ENCODE measurements at places on chromosomes 2 and 18. TPM values are rescaled to one million over a fixed set of nuclear protein-coding genes. Genes with fewer than 3 reads are reported as not detected.

TEX44 gene
- total RNA-seq, result not detected

CYP26B1 gene
- total RNA-seq, result 1.0 TPM

DNA sequence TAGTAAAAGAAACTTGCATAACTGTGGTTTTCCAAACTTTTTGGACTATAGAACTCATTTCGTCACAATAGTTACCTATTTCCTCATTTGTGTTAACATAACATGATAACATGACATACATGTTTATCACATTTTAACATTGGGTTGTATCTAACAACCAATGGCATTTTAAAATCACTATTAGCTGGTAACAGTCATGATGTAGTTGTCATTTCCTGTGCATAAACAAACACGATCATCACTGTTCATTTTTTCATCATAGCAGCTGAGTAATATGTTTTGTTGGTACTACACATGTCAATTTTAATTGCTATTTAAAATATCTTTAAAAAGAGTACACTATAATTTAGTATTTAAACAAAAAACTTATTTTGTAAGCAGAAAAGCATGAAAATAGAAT, 402.4 kb downstream of the SATB2 start:
- no peak for DNase-seq

DNA sequence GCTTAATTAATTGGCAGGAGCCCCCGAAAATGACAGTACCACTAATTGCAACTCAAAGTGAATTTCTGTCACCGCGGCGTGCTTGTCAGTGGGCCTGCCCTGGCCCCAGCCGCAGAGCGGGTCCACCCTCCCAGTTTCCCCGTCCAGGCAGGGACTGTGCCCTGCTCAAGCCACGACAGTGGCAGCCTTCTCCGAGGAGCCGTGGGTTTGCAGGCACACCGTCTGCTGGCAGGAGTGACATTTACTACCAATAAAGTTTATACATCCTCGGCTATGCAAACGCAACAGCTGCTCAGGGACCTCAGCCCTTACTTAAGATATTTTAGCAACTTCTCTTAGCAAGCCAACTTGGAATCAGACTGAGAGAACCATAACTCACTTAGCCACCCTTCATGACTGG, 112.7 kb downstream of the GBX2 start:
- DNase-seq, result no peak

DNA sequence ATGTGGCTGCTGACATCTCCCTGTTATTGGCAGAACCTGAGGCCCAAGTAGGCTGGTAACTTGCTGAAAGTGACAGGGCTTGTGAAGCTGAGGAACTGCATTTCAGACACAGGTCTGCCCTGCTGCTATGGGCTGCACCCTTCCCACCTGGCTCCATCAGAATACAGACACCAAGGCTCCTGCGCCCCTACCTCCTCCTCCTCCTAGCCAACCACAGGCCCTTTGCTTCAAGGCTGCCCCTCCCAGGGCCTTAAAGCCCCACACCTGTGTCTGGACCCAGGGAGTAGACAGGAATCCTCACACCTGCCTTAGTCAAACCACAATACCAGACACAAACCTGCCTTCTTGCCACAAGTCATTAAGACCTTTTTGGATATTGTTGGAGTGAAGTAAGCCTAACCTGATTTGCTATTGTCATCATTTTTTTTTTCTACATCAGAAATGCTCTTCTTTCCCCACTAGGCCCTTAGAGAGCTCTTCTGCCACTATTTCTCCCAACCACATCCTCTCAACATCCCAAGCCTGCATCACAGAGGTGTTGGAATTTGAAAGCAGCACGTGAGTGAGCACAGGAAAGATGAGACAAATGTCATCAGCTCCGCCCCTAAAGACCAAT, 489.7 kb downstream of the EIPR1 start:
- DNase-seq, result no peak

- DNase-seq, result no peak
These were observed 97.1 kb upstream of the PXDN start for GRCh38 chr2:1841461-1841860.

DNA sequence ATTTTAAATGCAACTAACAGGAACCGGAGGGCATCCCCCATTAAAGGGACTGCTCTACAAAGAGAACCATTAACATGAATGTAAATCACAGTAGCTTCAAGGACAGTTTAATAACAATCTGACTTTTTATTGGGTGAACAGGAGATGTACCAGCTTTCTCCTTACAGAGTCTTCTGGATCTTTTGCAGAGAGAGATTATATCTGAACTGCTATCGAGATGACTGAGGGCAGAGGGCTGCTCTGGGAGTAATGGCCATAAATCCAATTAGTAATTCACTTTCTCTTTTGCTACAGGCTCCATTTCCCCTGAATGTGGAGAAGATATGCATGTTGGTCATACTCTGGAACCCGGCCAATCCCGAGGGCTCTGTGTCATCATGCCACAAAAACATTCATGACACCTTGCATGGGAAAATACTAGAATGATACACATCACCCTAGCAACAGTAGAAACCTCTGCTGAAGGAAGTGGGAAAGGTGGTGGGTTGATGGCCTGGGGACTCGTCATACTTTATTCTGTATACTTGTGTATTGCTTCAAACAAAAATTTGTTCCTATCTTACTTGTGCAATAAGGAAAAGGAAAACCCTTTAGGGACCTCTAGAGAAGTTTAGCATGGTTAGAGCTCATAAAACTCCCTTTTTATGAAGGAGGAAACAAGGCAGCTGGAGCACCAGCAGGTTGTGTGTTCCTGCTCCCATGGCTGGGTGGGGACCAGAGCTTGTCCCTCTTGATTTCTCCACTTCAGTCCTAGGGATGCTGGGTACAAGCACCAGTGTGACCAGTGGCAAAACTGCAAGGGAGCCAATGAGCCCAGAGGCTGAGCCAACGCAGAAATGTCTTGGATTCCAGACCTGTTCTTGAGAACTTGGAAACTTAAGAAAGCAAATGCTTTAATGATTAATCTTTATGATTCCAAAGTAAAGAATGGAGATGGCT, 26.0 kb downstream of the CTAGE1 start:
- peak; percentile 78 for DNase-seq

DNA sequence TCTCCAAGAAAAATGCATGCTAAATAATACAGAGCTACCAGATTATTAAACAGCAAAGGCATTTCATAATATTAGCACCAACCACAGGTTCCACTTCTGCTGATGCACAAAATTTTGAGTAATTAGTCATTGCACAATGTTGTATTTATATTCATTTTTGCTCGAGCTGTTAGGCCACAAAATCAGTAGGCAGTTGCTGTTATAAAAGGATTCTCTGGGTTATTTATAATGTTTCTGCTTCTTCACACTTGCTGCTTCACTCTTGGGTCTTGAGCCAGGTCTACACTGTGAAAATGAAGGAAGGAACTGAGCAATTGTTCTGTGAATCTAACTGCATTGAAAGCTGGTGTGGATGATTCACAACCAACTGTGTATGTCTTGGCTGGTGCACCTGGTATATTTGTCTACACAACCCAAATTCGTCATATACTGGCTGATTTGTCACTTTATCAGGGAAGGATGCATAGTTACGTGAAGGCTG, 38.3 kb downstream of the MRPL33 start:
- DNase-seq, result no peak

GRCh38 chr2:210461401-210461800, 15.2 kb downstream of the LANCL1 start:
- no peak for DNase-seq

GRCh38 chr2:79910643-79911042, 393.9 kb downstream of the LRRTM1 start:
- DNase-seq, result no peak

- DNase-seq, result no peak
These were observed 176.4 kb upstream of the ID2 start for GRCh38 chr2:8505311-8505920.

GRCh38 chr2:15955232-15955988, 15.1 kb downstream of the MYCN start:
- no peak for DNase-seq

GRCh38 chr2:55899881-55900280, 23.7 kb downstream of the EFEMP1 start:
- no peak for DNase-seq

- DNase-seq, result no peak
These were observed 184.8 kb upstream of the CRIM1 start for GRCh38 chr2:36170805-36171204.

DNA sequence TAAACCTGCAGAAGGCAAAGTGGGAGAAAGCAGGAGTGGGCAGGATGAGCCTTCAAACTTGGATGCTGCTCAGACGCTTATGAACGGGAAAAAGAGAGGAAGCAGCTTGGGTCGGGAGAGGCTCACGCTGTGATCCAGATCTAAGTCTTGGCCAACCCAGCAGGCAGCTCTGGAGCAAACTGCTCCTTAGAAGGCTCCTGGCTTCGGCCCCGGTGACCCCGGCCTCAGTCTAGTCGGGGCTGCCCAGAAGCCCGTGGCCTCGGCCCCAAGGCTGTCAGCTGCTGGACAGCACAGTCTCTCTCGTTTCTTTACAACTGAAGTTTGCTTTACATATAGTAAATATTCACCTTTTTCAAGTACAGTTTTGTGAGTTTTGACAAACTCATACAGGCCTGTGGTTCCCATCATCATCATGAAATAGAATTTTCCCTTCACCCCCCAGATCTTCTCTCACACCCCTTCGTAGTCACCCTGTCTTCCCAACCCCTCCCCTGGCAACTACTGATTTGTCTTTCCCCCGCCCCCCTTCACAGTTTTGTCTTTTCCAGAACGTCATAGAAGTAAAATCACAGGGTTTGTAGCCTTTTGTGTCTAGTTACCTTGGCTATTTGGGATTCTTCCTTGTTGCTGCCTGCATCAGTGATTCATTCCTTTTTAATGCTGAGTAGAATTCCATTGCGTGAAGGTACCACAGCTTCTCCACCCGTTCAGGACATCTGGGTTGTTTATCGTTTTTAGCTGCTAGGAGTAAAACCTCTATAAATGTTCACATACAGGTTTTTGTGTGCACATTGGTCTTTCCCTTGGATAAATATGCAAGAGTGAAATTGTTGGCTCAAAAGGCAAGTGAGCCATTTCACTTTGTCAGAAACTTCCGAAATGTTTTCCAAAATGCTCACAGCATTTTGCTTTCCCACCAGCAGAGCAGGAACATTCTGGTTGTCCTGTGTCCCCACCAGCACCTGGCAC, 35.1 kb downstream of the MYO7B start:
- DNase-seq, result no peak

DNA sequence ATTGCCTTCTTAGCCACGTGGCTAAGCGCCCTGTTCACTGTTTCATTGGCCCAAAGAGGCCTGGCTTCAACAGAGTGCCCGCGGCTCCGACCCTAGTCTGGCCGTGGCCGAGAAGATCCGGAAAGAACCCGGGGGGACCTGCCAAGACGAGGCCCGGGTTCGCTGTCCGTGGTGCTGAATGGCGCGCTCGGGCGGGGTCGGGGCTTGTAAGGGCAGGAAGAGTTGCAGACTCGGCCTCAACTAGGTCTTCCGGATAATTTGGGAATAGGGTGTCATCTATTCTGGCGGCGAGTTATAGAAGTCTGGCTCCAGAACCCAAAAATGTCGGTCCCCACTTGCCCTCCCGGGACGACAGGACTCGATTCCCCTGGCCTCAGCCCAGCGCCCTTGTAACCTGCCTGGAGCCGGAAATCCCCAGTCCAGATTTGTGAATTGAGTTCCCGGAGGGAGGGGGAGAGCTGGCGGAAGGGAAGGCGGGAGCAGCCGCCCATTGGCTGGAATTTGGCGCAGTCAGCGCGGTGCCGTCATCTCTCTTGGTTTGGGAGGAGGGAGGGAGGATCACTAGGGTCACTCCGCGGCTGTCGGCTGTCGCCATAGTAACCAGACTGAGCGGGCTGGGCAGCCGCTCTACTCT, 3.5 kb downstream of the CDK5R2 start:
- DNase-seq, result peak; percentile 68

DNA sequence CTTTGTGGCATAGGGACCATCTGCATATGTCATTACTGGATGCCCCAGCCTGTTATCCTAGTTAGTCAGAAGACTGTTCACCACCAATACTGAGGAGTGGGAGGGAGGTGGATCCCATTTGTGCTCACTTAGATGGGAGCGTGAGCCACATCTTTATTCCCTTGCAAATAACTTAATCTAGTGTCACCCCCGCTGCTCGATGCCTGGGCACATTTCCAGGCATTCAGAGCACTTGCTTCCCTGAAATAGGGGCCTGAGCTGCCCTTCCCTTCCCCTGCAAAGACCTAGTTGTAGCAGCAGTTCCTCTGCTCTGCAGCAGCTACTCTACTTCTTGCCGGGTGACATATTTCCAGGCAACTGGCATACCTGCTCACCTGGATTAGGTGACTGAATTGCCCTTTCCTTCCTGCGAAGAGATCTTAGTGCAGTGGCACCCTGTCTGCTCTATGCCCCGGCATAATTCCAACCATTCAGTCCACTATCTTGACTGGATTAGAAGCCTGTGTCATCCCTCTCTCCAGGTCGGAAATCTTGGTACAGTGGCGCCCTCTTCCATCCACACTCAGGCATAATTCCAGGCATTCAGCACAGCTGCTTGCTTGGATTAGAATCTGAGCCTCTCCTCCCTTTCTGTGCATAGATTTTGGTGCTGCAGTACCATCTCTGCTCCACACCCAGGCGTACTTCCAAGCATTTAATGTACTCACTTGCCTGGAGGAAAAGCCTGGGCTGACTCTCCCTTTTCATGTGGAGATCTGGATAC, 1389.1 kb upstream of the TMEFF2 start:
- no peak for DNase-seq

DNA sequence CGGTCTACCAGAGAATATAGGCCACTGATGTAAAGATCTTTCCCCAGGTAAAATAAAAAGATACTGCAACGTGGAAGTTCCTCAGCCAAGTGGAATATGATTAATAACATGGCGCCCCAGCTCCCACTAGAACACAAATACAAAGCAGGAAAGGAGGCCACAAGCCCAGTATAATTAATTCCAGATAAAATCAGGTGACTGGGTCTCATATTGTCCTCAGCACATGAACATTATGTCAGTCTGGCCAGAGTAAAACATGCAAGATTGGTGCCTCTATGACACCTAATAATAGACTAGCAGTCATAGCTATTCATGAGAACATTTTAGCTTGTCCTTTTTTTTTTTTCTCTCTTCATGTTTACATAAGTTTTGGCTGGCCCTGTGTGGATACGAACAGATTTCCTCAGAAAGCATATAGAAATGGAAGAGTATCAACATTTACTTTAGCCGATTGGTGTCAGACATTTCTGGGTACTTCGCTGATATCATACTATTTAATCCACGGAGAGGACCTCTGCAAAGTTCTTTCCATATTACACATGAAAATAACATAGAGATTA, 523.8 kb upstream of the SETBP1 start:
- DNase-seq, result no peak

Measured in colonic mucosa (tissue), 4 donors.